ENCODE measurements at places on chromosomes 7 and 10.

DNA sequence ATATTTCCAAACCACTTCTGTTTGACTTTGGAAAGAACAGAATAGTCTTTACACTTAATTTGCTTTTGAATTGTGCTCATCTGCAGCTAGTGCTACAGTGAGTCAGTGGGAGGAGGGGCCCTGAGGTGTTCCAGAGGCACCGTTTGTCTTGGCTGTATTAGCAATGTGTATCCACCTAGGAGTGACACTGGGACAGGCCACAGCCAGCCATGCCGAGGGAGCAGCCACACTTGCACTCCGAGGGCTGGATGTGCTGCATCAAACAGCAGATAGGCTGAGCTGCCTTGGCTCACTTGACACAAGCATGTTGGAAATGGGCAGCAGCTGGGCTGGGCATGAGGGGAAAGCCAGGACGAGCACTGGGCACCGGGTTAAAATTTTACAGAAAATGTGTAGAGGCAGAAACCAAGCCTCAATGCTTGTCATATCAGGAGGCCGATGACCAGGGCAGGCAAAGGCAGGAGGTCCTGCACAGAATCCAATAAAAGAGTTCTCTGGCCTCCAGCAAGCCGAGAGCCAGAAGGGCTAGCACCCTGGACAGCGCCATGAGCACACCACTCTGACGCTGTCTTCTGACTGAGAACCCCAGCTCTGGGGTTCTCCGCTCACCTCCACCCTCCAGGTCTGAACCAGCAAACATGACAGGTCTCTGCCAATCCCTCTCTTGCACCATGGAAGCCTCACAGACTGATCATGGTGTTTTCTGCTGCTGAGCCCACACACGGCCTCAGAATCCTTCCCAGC, 163.3 kb downstream of the GRID1 start:
- DNase-seq = no peak

- no peak for DNase-seq
These were observed 239.7 kb upstream of the PLXDC2 start for GRCh38 chr10:19576576-19576975.

DNA sequence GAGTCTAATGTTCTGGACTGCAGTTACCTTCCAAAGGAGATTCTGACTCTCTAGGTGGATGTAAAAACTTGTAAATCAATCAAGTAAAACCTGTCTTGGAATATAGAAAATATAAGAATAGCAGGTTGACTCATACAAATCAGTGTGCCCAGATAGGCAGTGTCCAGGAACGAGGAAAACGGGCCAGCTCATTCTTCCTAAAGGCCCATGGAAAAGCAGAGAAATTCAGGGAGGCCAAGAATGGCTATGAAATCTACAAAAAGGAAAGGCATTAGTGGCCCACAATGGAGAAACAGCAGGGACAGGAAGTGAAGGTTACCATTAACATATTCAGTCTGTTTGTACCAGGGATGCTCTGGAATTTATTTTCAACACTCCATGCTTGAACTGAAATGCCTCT, 14.9 kb downstream of the GLI3 start:
- DNase-seq = no peak

- no peak for DNase-seq
These were observed 104.7 kb upstream of the ARMC3 start for GRCh38 chr10:22823109-22823508.

- no peak for DNase-seq
These were observed 9.3 kb downstream of the EVX1 start for GRCh38 chr7:27251652-27252590.

DNA sequence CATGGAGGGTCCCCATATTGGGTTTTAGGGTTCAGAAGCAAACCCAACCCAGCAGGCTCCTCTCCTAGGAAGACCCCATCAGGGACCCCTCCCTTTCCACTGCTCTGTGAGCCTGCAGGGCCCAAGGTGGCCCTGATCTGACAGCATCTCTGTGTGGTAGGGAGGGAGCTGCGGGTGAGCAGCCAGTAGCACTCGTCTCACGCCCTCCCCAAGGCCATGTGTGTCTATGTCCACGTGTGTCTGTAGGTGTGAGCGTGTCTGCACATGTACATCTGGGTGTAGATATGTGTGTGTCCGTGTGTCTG, 103.5 kb upstream of the FAM20C start:
- DNase-seq = no peak

DNA sequence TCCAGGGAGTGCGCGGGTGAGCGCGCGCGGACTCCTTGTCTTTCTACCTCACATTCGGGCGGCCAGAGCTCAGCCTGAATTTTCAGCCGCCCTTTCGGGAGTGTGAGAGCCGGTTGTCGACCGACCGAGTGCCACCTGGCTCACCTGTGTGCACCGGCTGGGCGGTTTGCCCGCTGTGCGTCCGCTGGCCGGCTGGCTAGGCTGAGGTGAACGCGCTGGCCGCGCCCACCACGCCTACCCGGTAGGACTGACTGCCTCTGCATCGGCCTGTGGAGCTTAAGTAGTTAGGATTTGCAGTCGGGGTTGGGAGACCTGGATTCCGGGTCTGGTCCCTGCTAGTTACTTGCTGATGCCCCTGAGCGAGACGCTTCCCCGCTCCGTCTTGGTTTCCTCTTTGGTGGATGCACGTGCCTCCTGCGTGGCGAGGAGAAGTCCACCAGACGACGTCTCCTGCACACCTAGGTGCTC, 553 bp downstream of the TSPAN15 start:
- no peak for DNase-seq

Data from stimulated activated CD4-positive, alpha-beta T cell treated with anti-CD3 and anti-CD28 coated beads, Interleukin-1b, Interleukin-23, amount 100 ng/mL, for 1 hour (primary cell).